ENCODE measurements at places on chromosomes 6 and 20.
A peak's percentile ranks its signal among the peaks of the same experiment; 100 is the strongest.

- DNase-seq, result no peak
Measured at GRCh38 chr6:139903411-139904157, 529.1 kb upstream of the CITED2 start.

- DNase-seq, result peak; percentile 84
Measured at GRCh38 chr6:27177485-27178406, 69.8 kb upstream of the PRSS16 start.

DNA sequence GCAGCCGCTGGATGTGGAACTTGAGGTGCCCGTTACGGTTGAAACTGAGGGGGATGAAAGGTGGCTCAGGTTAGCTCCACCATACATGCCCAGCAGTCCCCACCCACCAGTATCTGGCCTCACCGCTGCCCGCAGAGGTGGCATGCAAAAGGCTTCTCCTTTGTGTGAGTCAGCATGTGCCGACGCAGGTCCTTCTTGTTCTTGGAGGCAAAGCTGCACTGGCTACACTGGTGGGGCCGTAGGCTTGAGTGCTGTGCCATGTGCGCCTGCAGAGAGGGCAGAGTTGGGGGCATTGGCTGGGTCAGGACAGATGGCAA lies 15.8 kb downstream of the PCIF1 start:
- DNase-seq, result peak; percentile 79

GRCh38 chr6:41442800-41443501 lies 103.2 kb upstream of the FOXP4 start:
- DNase-seq, result no peak

DNA sequence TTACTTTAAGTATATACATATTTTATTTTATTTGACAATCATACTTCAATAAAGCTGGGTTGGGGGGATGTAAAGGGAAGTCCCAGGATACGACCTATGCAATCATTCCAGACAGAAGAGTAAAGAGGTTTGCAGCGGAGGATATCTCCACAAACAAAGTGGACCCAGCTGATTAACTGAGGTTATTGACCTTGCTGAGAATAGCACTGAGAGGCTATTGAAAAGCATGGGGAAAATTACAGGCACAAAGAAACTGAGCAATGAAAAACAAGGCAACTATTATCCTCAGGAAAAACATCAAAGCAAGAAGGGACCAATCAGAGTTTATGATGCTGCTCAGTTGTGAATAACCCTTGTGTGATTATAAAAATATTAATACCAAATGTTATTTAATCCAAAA lies 32.6 kb downstream of the SERPINB1 start:
- DNase-seq, result no peak

DNA sequence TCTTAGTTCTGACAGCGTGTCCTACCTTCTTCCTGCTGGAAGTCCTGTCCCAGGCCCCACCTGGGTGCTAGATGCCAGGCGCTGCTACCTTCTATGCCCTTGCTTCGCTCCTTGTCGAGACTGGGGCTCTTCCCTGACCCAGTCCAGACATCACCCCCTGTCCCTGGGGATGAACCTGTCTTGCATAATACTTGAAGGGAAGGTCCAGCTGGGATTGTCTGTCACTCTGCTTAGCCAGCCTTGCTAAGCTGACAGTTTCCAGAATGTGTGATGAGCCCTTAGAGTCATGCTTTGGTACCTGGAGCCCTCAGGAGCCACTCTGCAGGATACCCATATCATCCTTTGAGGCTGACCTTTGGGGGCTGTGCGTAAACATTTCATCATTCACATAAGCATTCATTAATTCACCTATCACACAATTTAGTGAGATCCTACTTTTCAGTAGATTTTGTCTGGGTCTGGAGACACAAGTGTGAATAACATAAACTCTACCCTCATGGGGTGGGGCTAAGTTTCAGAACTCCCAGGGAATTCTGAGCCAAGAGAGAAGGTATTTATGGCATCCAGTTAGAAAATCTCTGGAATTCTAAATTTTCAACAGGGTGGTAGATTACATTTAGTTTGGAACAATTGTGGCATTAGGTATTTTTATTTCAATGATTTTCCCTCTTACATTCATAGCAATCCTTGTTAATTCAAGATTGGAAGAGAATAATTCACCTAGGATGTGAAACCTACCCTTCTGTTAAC lies 151.1 kb upstream of the HDAC2 start:
- no peak for DNase-seq

- DNase-seq, result no peak
Measured at GRCh38 chr6:24683297-24684296, 16.7 kb downstream of the ACOT13 start.

- no peak for DNase-seq
Measured at GRCh38 chr6:122580737-122581136, 29.5 kb upstream of the PKIB start.

DNA sequence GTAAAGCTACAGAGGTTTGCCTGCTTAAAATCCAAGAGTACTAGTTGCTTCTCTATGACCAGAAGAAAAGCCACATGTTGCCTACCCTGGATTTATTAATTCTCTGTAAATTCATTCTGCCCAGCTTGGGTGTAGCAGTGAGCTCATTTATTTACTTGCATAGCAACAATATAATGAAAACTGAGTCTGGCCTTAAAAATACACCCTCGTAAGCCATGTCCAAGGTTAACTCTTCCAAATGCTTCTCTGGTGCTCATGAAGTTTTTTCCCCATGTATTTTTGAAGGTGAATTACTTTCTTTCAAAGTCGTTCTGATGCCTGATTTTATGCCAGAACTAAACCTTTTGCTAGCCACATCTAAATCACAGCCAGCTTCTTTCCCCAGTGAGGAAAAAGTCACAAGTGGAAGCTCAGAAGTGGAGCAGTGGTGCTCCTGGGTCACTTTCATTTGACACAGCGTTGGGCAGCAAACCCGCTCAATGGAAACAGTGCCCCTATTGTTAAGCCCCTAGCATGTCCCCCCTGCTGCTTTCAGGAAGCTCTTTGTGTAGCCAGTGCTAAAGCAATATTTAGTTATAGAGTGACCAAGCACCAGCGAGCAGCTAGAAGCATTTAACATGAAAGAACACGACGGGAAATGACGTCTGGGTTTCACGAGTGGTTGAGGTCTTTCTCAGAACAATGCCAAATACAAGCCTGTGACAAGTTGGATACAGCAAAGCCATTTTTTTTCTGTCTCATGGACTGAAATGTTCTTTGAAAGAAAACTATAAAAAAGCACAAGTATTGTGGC lies 29.8 kb downstream of the NEDD9 start:
- no peak for DNase-seq

- DNase-seq, result no peak
Measured at GRCh38 chr6:152952866-152953509, 29.9 kb downstream of the FBXO5 start.

DNA sequence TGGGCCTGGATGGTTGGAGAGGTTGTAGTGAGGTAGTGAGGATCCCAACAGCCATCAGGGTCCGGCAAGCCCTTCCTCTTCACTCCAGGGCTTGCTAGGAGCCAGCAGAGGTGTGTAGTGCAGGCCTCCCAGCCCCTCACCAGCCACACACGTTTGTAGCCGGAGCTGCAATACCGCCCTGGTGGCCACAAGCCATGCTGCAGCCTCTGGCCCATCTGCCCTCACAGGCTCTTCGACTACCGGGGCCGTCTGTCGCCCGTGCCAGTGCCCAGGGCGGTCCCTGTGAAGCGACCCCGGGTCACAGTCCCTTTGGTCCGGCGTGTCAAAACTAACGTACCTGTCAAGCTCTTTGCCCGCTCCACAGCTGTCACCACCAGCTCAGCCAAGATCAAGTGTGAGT lies 36.4 kb downstream of the EIF2S2 start:
- DNase-seq, result peak; percentile 84

DNA sequence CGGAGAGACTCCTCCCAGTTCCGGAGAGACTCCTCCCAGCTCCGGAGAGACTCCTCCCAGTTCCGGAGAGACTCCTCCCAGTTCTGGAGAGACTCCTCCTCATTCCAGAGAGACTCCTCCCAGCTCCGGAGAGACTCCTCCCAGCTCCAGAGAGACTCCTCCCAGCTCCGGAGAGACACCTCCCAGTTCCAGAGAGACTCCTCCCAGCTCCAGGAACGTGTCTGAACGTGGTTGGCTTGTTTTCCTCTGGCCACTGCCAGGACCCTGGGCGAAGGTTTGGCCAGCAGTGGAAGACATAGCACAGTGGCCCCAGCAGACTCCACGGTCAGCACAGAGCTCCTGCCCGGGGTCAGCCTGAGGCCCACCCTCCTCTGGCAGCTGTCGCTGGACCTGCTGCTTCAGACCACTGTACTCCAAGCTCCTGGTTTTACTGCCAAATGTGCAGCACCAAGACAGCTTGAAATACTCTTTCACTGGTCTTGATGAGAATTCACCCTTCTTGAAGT lies 122.3 kb upstream of the AFDN start:
- no peak for DNase-seq

- no peak for DNase-seq
Measured at GRCh38 chr6:150868759-150869158, 3.3 kb downstream of the MTHFD1L start.

DNA sequence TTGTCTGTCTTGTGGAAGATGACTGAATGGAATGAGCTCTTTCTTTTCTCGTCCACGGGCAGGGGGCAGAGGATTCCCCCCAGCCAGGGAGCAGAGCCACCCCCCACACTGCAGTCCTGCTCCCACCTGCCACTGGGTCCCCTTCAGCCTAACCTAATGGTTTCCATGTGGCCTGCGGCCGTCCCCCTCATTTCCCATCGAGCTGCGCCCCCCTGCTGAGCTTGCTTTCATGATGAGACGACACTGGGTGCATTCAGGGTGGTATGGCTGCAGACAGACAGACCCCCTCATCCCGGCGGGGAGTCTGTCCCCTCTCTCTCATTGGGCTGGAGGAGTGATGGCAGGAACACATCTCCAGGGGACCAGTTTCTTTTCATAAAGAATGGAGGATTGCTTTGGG lies 140.8 kb downstream of the DTNBP1 start:
- DNase-seq, result no peak

GRCh38 chr6:88548891-88549505 lies 382.9 kb upstream of the CNR1 start:
- DNase-seq, result no peak

GRCh38 chr6:125913864-125914351 lies 42.7 kb upstream of the HINT3 start:
- DNase-seq, result peak; percentile 78

DNA sequence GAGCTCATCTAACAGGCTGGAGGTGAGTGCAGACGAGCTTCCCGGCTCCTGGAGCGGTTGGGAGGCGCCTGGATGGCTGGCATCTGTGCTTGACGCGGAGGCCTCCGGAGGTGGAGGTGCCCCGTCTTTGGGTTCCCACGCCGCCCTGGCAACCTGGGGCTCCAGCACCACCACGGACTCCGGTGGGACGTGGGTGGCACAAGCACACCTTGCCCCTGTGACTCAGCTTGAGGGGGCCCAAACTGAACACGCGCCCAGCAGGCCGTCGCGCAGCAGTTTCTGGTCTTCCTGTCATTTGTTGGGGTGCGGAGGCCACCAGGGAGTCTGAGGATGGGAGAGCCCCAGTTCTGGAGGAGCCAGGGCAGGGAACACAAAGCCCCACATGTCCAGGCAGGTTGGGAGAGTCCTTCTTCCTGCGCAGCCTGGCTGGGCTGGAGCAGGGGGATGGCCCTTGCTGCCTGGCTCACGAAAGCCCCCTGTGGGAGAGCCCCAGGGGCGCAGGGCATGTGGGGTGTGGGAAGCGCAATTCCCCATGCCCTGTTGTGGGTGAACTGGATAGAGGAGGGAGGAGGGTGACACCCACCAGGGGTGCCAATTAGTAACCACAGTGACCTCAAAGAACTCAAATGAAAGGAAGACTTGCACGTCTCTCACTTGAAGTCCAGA lies 1378.6 kb upstream of the DEFB115 start:
- DNase-seq, result peak; percentile 89

GRCh38 chr6:163827143-163827542 lies 412.6 kb downstream of the QKI start:
- no peak for DNase-seq

DNA sequence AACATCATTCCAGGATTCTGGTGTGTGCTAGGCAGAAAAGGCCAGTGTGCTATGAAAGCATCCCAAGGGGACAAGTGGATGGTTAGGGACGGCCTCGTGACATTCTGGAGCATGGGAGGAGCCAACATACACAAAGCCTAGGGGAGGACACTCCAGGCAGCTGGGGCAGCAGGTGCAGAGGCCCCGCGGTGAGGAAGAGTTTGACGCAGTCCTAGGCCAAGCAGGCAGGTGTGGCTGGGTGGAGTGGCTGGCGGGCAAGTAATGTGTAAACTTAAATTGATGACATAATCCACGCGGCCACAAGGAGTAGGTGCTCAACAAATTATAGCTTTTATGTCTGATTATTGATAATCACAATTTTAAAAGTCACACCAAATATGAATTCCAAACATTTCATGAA lies 93.6 kb downstream of the TMEM242 start:
- no peak for DNase-seq

GRCh38 chr6:158121335-158121734 lies 46.7 kb downstream of the SERAC1 start:
- no peak for DNase-seq

GRCh38 chr20:33883164-33883563 lies 72.0 kb downstream of the CHMP4B start:
- DNase-seq, result no peak

GRCh38 chr6:56445818-56446217 lies 196.9 kb downstream of the DST start:
- no peak for DNase-seq

- DNase-seq, result no peak
Measured at GRCh38 chr6:150902142-150902776, 36.8 kb downstream of the MTHFD1L start.

GRCh38 chr6:100134703-100135102 lies 140.7 kb upstream of the MCHR2 start:
- no peak for DNase-seq

- no peak for DNase-seq
Measured at GRCh38 chr6:133891149-133891926, 2.4 kb downstream of the TCF21 start.
